ENCODE measurements at places on chromosomes 13 and 19.
A peak's percentile ranks its signal among the peaks of the same experiment; 100 is the strongest.

- DNase-seq = no peak
Measured at GRCh38 chr13:34419025-34419424, 523.0 kb upstream of the NBEA start.

- DNase-seq = no peak
Measured at GRCh38 chr19:11457115-11457514, 21.7 kb downstream of the PRKCSH start.

- peak; percentile 60 for DNase-seq
Measured at GRCh38 chr13:29901710-29902631, 51.6 kb upstream of the UBL3 start.

- DNase-seq = no peak
Measured at GRCh38 chr13:34733721-34734120, 208.3 kb upstream of the NBEA start.

GRCh38 chr19:28864577-28865042 is 348.3 kb downstream of the UQCRFS1 start:
- DNase-seq = no peak

DNA sequence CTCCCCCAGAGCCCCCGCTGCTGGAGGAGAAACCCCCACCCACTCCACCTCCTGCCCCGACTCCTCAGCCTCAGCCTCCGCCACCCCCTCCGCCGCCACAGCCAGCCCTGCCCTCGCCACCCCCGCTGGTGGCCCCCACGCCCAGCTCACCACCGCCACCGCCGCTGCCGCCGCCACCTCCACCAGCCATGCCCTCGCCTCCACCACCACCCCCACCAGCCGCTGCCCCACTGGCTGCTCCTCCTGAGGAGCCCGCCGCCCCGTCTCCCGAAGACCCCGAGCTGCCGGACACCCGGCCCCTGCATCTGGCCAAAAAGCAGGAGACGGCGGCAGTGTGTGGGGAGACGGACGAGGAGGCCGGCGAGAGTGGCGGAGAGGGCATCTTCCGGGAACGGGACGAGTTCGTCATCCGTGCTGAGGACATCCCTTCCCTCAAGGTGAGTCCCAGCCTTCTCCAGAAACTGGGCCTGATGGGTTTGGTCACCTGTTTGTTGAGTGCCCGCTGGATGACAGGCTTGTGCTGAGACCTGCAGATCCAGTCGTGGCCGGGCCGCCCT is 10.6 kb downstream of the PRR12 start:
- DNase-seq = no peak

- DNase-seq = no peak
Measured at GRCh38 chr19:2423915-2424685, 3.3 kb downstream of the TIMM13 start.

DNA sequence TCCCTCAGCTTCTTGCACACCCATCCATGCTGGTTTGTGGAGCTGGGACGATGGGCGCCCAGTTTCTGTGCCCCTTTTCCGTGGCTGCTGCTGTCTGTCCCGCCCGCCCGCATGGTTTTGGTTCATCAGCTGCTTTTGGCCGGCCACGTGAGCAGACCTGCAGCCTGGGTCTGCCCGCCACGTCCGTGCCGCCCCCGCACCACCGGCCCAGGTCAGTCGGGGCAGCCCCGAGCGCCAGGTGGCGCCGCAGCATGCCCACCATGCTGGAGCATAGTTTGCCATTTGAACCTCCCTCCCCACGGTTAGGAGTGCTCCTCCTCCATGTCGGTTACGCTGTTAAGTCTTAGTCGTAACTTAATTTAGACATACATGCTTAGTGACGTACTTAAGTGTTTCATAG is 15.3 kb upstream of the RPS15 start:
- DNase-seq = no peak

DNA sequence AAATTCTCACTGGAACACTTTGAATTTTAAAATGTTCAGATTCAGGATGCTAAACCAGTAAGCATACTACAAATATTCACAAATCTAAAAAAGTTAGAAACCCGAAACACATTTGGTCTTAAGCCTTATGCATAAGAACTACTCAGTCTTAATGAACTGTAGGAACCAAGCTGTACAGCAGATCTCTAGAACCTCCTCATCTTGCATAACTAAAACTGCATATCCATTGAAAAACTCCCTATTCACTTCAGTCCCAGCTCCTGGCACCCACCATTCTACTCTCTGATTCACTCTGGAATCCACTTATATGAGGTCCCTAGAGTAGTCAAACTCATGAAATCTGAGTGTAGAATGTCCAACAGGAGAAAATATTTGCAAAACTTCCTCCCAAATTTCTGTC is 65.6 kb upstream of the CEACAM8 start:
- DNase-seq = no peak

- no peak for DNase-seq
Measured at GRCh38 chr13:40920826-40921225, 98.3 kb downstream of the ELF1 start.

- DNase-seq = no peak
Measured at GRCh38 chr13:110305949-110306339, 1.0 kb downstream of the COL4A1 start.

DNA sequence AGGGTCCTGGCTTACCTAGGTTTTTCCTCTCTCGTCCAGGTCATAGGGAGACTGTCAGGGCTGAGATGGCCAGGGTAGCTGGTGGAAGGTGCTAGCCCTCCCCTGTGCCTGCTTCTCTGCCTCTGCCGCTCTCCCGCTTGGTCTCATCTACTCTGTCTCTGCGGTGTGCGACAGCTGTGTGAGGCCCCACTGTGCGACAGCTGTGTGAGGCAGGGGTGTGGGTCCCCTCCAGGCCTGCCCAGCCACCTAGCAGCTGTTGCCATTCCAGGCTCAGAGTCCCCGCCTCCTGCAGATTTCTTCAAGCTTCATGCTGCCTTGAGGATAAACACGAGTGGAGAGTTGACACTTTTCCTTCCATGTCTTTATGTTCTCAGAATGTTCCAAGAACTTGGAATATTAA is 53.0 kb downstream of the ARHGEF7 start:
- no peak for DNase-seq
